ENCODE measurements at places on chromosomes 2 and 18.

GRCh38 chr2:233280114-233280693 is 27.4 kb upstream of the SAG start:
- no peak for DNase-seq

DNA sequence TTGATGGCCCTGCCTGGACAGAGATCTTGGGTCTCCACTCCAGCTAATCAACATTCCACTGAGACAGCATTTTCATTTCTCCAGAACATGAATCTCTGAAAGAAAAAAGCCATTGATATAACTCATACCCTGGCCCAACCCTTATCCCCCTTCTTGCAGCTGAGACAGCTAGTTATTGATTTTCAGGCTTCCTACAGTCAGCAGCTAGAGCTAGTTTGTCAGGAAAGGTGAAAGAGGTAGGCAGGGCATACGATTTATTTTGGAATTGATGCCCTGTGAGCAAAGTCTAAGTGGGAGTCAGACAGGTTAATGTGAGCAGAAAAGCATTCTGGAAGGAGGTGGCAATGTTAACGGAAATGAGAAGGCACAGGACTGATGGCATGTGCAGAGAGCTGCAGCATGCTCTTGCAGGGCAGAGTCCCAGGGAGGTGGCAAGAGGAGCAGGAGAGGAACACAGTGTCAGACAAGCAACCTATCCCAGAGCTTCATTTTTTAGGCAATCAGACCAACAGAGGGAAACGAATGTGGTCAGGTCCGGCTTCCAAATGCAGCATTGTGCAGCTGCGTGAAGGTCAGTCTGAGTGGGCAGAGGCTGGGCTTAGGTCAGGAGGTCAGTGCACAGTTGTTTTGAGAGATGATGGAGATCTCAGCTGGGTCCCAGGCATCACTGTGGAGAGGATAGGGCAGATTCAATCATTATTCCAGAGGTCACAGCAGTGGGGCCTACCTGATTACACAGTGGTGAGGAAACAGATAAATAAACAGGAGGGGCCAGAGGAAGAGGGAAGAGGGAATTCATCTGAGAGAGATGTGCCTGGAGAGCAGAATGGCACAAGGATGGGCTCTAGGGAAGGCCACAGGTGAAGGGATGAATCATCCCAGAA is 134.8 kb downstream of the CMPK2 start:
- no peak for DNase-seq

- no peak for DNase-seq
Measured at GRCh38 chr2:122194546-122194945, 439.1 kb downstream of the TSN start.

- DNase-seq: no peak
Measured at GRCh38 chr18:69574401-69574800, 173.7 kb downstream of the DOK6 start.

DNA sequence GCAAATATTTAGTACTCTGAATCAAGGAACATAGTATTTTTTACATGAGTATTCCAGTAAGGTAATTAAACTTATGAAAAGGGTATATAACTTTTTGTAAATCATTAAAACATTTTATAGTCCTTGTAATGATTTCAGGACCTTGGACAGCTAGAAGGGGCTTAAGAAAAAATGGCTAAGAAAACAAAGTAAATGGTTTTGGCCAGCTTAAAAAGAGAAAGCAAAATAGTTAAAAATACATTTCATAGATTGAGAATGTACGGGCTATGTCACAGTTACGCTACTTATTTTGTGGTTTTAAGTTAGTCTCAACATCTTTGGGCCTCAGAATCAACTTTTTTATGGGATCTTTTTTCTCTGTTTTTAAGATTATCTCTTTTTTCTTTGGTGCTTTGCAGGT is 26.7 kb downstream of the POLI start:
- DNase-seq: peak; percentile 43

DNA sequence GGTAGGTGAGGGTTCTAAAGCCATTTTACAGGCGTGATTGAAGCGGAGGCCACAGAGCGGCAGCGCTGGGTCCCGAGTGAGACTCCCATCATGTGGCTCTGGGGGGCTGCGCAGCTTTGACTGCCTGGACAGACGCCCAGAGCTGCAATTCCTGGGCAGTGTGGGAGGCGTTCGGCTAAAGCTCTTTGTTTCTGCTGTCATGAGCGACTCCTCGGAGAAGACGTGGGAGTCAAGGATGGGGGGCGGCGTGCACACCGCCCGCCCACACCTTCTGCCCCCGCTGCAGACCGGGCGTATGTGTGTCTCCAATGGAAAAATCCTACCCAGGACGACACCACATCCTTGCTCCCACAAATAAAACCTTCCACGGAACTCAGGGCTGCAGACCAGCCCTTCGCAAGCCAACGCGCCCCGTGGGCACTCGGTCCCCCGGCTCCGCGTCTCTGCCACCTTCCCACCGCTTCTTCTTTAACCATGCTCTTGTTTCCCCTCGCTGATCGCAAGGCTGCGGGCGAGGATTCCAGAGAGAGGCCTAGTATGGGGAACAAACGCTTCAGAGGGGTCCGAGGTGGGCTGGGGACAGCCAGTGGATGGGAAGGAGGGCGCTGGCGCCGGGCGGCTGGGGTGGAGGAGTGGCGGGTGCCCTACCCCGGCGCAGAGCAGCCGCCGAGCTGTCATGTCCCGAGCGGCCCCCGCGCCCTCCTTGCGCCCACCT is 680 bp upstream of the LBH start:
- DNase-seq: no peak

All from ACHN (cell line).